AG04450 (cell line): ENCODE measurements at places on chromosomes 13 and 19. TPM values are rescaled to one million over a fixed set of nuclear protein-coding genes. Genes with fewer than 3 reads are reported as not detected.

Gene C1QTNF9B
- 0.63 and 0.87 TPM in 2 replicates for polyA plus RNA-seq

GRCh38 chr13:94087100-94087499 is 392.4 kb downstream of the DCT start:
- no peak for DNase-seq

DNA sequence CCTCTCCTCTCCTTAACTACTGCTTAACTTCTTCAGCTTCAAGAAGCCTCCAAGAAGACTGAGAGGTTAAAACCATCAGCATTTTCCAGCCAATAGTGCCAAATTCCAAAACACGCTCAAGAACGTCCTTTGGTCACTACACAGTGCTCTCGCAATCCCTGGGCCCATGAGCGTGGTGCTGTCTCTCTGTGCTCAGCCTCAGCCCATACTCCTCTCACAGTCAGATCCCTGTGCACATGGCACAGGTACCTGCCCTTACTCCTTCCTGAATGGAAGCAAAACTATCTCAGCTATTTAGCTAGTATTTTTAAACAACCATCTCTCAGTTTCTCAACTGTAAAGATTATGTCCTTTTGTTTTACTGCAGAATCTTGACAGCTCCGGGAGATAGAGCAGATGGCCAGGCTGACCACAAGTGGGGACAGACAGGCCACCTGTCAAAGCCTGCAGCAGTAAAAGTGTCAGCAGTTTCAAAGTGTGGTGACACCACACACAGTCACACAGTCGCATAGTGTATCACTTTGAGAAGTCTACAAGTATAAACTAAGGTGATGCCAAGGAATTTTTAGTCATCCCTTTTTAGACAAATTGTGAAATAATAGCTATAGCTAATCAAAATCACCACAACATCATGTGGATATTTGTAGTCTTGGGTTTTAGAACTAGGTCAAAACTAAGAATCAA is 35.7 kb downstream of the DZIP1 start:
- DNase-seq, result no peak

Gene SIGLEC12
- polyA plus RNA-seq, result not detected in 2 replicates

Gene B3GNT3
- polyA plus RNA-seq, result not detected in 2 replicates

DNA sequence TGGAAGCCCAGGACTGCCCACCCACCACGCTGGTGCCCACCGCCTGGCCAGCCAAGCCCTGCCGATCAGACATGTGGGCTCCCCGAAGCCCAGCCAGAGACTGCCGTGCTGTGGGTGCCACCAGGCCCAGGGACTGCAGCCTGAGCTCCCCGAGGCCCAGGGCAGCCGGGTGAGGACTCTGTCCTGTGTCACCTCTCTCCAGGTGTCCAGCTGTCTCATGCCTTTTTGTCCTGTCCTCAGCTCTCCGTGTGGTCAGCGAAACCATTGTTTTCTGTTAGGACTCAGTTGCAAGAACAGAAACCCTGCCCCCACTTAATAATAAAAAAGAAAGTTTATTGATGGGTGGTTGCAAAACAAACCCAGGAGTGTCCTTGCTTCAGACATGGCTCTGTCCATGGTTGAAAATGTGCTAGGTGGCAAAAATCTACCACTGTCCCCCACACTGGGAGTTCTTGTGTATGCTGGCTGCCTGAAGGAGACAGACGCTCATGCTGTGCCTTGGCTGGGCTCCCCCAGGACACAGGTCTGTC is 9.9 kb downstream of the PLEKHF1 start:
- DNase-seq, result no peak

GRCh38 chr19:9883231-9883758 is 48.2 kb downstream of the PIN1 start:
- no peak for DNase-seq

DNA sequence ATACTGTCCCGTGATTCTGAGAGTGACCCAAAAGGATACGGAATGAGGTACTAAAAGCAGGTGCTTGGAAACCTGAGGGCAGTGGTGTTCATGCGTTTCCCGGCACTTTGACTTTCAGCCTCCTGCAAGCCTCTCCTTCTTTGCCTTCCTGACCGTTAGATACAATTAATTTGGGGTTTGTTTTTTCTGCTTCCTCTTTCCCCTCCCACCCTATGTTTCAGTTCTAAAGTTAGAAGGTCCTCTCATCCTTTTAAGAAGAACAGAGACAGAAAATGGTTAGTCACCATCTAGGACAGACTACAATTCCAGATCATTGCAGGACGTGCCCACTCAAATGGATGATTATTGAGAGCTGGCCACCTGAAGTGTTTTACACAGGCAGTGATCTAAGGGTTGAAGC is 1.8 kb upstream of the LILRB4 start:
- DNase-seq, result no peak

- no peak for DNase-seq
Observed at GRCh38 chr13:102965802-102966201, 100.4 kb downstream of the SLC10A2 start.
